Activated naive CD4-positive, alpha-beta T cell treated with anti-CD3 and anti-CD28 coated beads, Interleukin-2, amount 50 U/mL, for 72 hours (primary cell): ENCODE measurements at places on chromosomes 4 and X. TPM values are rescaled to one million over a fixed set of nuclear protein-coding genes. Genes with fewer than 3 reads are reported as not detected.

DNA sequence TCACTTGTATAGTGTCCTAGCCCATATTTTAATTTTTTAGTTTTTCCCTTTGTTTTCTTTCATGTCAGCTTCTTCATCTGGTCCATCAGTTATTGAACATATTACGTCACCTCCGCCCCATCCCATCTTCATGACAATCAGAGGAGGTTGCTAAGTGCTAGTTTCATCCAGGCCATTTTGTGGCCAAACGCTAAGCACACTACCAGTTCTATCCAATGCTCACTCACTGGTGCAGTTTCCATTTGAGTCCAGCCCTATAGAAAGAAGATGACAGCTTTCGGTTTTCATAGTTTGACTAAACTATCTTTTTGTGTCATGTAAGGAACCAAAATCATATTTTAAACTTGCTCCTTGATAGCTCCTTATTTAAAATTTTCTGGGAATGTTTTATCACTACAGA lies 304.2 kb downstream of the TENM3 start:
- no peak for DNase-seq

- DNase-seq: no peak
Observed at GRCh38 chr4:99405433-99406115, 29.6 kb downstream of the ADH7 start.

KLHL2 gene
- 35.1 TPM for total RNA-seq

GRCh38 chr4:184583738-184584502 lies 65.3 kb downstream of the CASP3 start:
- DNase-seq: no peak

CDKN2AIP gene
- total RNA-seq: 22.1 TPM

DNA sequence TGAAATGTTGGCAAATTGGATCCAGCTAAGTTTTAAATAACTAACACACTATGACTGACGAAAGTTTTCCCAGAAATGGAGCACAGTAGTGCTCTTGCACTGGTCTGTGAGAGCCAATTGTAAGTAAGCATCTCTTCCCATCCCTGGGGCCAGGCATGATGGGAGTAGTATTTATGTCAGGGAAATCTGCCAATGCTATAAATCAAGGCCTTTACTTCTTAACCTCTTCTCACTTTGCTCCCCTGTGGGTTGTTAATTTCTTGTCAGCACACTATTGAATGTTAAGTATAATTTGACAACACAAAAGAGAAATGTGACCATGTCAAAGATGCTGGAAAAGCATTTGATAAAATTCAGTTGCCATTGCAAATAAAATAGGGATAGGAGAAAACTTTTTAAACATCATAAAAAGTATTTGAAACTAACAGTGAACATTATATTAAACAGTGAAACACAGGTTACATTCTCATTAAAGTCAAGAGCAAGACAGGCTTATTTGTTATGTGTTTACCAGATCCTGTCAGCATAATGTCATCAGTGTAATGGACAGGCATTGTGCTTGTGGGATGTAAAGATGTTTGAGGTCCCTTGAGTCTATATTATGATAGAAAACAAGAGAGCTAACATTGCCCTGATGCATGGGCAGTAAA lies 5.0 kb downstream of the F8A1 start:
- no peak for DNase-seq

DNA sequence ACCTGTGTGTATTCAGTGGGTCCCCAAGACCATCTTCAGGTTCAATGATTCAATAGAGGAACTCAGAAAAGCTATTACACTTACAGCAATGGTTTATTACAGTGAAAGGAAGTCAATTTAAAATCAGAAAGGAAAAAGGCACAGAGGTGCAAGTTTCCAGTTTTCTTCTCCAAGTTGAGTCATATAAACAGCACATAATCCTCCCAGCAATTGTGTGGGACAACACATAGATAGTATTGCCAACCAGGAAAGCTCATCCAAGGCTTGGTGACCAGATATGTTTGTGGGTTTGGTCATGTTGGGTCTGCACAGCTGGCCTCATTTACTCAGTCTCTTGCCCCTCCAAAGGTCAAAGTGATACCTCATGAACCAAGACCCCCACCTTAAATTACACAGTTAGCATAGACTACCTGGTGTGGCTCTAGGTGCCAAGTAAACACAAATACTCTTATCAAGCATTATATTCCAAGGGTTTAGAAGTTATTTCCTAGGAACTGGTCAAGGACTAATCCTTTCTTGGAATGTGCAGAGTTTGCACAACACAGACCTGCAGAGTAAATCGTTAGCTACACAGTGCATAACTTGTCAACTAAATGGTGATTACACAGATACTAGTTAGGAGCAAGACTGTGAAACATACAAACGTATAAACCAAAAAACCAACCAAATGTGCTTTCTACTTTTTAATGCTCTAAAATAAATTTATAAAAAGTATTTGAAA lies 777.3 kb downstream of the PCDH18 start:
- DNase-seq: no peak

DNA sequence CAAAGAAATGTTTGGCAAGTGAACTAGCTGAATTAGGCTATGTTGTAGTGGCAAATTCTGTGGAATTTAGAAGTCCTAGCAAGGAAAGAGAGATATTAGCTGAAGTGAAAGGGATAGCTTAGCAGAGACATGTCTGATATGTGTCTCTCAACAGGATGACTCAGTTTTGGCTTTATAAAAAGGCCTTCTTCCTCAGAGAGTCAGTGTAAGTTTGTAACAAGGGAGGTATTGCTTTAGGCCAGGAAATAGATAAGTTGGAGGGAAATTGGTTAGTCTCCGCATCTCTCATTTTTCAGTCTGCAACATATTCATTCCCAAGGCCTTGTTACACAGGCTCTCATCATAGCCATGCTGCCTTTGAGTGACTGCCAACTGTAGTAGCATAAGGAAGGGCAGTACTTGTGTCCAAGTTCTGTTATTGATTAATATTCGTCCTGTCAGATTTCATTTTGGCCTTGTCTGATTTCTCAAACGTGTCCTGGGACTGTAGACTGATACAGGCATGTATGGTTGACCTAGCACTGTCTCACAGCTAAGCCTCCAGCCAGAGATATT lies 4.0 kb downstream of the TMEM164 start:
- DNase-seq: no peak
